ENCODE measurements at places on chromosomes 11 and 22.

GRCh38 chr22:37337204-37337943, 55.1 kb downstream of the CYTH4 start:
- DNase-seq, result no peak

GRCh38 chr11:62104816-62105653, 18.8 kb upstream of the INCENP start:
- DNase-seq, result no peak

GRCh38 chr11:114087025-114087424, 27.5 kb downstream of the ZBTB16 start:
- no peak for DNase-seq

GRCh38 chr22:29945435-29945834, 62.5 kb downstream of the MTMR3 start:
- no peak for DNase-seq

DNA sequence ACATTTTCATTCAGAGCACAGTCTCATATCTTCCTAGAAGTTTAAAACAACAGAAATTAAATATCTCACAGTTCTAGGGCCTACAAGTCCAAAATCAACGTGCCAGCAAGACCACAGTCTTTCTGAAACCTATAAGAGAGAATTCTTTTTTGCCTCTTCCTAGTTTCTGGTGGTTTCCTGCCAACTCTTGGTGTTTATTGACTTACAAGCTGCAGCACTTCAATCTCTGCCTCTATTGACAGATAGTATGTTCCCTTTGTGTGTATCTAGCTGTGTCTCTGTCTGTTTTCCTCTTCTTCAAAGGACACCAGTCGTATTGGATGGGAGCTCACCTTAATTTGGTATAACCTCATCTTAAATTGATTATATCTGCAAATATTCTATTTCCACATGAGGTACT, 347.5 kb downstream of the DCDC1 start:
- no peak for DNase-seq
